ENCODE measurements at places on chromosomes 2 and 18.

DNA sequence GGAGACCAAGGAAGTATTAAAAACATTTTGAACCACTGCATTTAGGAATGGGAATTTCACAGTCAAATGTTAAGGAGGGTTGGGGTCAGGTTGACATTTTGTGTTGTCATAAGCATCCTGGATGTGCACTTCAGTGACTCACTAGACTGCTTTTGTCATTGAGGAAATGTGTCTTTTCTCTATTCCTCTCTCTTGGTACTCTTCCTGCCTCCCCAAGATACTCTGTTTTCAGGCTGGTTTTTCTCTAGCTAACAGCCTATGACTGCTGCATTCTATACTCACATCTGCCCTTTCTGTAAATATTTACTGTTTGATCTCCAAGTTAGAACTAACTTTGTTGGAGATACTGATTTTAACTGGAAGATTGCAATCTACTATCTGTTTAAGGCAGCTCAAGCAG lies 23.4 kb downstream of the XRCC5 start:
- DNase-seq: no peak

DNA sequence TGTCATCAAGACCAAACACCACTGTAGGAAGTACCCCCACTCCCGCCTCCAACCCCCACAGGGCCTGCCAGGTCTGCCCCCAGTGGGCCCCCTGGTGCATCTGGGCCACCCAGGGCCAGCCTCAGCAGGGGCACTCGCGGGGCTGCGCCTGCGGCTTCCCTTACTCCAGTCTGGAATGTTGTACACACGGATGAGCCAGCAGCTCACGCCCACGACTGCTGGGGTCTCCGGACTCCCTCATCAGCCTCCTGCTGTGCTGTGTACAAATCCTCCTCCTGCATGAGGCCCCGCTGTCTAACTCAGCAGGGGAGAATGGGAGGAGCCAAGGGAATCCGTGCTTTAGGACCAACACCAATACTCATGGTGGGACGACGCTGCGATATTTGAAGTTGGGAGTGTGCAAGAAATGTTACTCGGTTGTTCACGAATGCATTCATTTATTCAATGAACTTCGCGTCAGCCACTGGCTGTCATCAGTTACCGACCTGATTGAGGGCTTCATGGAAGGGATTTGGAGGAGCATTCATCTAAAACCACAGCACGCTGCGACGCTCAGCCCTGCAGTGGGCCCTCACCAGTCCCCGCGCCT lies 654 bp upstream of the ASB1 start:
- peak; percentile 65 for DNase-seq

GRCh38 chr18:36547544-36547943 lies 250.0 kb downstream of the FHOD3 start:
- no peak for DNase-seq

- peak; percentile 49 for DNase-seq
Observed at GRCh38 chr2:160402997-160403979, 90.3 kb downstream of the RBMS1 start.

GRCh38 chr2:230944123-230944653 lies 19.1 kb upstream of the GPR55 start:
- DNase-seq: no peak

- no peak for DNase-seq
Observed at GRCh38 chr2:239240414-239240881, 160.4 kb downstream of the HDAC4 start.

- DNase-seq: no peak
Observed at GRCh38 chr2:44723921-44724320, 217.6 kb upstream of the SIX3 start.

- no peak for DNase-seq
Observed at GRCh38 chr2:70733646-70734180, 34.3 kb downstream of the ADD2 start.

DNA sequence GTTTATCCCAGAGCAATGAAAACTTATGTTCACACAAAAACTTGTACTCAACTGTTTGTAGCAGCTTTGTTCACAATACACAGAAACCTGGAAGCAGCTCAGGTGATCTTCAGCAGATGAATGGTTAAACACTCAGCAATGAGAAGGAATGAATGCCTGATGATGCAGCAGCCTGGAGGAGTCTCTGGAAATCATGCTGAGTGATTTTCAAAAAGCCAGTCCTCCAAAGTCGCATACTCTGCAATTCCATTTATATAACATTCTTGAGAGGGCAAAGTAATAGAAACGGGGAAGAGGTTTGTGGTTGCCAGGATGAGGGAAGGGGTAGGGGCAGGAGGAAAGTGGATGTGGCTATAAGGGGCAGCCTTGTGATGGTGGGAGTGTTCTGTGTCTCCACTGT lies 108.1 kb downstream of the CTIF start:
- no peak for DNase-seq
